ENCODE measurements at places on chromosomes 7 and 10.
A peak's percentile ranks its signal among the peaks of the same experiment; 100 is the strongest.

- no peak for DNase-seq
Observed at GRCh38 chr7:107312418-107312817, 143.6 kb downstream of the HBP1 start.

DNA sequence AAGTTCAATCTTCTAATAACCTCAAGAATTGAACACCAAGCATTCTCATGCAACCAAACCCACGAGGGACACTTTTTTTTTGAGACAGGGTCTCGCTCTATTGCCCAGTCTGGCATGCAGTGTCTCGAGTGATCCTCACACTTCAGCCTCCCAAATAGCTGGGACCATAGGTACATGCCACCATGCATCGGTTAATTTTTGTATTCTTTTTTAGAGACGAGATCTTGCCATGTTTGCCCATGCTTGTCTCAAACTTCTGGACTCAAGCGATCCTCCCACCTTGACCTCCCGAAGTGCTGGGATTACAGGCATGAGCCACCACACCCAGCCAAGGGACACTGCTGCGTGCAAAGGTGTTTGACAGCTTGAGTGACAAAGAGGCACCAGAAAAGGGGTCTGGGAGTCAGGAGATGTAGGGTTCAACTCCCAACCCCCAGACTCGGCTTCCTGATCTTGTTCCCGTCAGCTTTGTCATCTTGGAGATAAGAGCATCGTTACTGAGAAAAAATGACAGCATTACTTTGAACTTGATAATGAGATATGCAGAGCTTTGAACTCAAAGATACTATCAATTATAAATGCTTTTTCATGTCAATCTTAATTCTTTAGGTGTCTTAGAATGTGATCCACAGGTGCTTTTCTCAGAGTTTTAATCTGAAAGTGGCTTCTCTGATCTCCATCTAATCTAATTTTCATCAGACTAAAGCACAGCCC lies 1.6 kb upstream of the CYTH3 start:
- DNase-seq = no peak

DNA sequence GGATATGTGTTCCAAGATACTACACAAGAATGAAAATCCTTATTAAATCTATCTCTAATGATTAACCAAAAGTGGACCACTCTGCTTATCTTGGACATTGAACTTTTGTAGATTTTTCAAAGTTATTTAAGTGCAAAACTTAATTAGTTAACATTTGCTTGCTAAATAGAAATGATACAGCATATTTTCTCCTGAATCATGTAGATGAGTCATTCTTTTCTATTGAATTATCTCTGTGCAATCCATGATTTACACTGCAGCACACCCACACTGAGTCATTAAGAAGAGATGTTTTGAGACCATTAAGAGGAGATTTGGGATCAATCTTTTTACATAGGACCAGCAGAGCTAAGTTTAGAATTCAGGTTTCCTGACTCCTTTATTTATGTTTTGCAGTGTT lies 6.6 kb upstream of the ABCC2 start:
- peak; percentile 71 for DNase-seq

DNA sequence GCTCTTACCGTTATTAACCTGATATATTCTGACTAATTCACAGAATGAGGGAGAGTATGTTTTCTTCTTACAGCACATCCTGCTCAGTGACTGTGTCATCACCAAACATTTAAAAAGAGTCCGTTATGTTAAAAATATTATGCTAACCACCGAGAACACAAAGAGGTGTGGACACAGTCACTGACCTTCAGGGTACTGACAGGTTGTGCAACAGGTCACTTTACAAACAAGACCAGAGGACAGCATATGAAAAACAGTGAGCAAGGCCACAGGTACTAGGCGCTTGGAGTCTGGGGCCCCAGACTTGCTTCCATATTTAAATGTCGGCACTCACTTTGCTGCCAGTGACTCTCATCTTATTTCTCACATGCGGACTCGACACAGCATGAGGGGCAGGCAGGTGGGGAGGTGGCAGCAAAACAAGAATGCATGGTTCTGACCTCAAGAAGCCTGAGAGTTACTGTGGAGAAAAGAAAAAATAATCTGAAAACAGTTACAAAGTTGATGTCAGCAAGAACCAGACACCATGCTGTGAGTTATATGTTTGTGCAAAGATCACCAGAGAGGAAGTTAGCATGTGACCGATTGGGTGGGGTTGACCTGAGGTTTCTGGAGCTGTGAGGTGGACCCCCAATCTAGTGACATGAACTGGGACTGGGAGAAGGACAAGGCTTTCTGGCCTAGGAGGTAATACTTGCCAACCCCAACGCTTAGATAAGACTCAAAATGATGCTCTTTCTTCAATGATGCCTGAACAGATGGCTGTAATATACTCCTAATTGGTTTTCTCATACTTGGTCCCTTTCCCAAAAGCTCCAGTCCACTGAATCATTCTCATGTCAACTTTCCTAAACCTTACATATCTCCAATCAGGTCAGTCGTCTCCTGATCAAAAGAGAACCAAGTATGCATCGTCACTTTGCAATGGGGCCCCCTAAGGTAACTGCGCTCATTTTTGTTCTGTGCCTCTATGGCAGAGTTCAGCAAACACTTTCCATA lies 102.4 kb downstream of the HIPK2 start:
- DNase-seq = no peak

GRCh38 chr10:114631666-114632417 lies 26.2 kb downstream of the ABLIM1 start:
- peak; percentile 41 for DNase-seq

GRCh38 chr7:139249179-139249810 lies 18.3 kb downstream of the UBN2 start:
- DNase-seq = no peak

- DNase-seq = no peak
Observed at GRCh38 chr7:20365486-20365885, 34.8 kb downstream of the ITGB8 start.

All from DMS53 (cell line).